Tracheal epithelial cell (primary cell): ENCODE measurements at places on chromosomes 6 and 20. TPM values are rescaled to one million over a fixed set of nuclear protein-coding genes. Genes with fewer than 3 reads are reported as not detected.

Gene PRRC2A
- total RNA-seq, result 23.6 and 35.6 TPM in 2 replicates

Gene GCNT2
- 8.1 and 8.4 TPM in 2 replicates for total RNA-seq

Gene CRISP2
- not detected in 2 replicates for total RNA-seq

Gene TMEM74B
- 2.4 TPM in 1 of 2 replicates, not detected in the other for total RNA-seq

Gene PHACTR1
- total RNA-seq, result 0.96 TPM in 1 of 2 replicates, not detected in the other

Gene LIN28B
- not detected in 2 replicates for total RNA-seq

Gene PLEKHG1
- 9.9 and 14.9 TPM in 2 replicates for total RNA-seq

Gene GSTA1
- 0.48 TPM in 1 of 2 replicates, not detected in the other for total RNA-seq

Gene OSBPL2
- 45.6 and 48.4 TPM in 2 replicates for total RNA-seq

Gene SPATS1
- total RNA-seq, result not detected in 2 replicates

Gene CRISP3
- total RNA-seq, result not detected in 2 replicates

Gene UBD
- total RNA-seq, result 9.9 TPM in 1 of 2 replicates, not detected in the other

Gene LHFPL5
- not detected in 2 replicates for total RNA-seq

Gene GABRR1
- total RNA-seq, result not detected in 2 replicates

Gene RBBP9
- total RNA-seq, result 11.9 and 12.0 TPM in 2 replicates

Gene CLIC5
- 0.72 TPM in 1 of 2 replicates, not detected in the other for total RNA-seq

Gene MAS1
- total RNA-seq, result under 0.01 TPM in 1 of 2 replicates, not detected in the other

Gene BANF2
- total RNA-seq, result not detected in 2 replicates

Gene JPH2
- total RNA-seq, result under 0.01 and 6.0 TPM in 2 replicates

Gene ADGRF5
- total RNA-seq, result under 0.01 and 0.48 TPM in 2 replicates

Gene CRYBG1
- total RNA-seq, result 46.5 and 81.6 TPM in 2 replicates

Gene NKX2-4
- not detected in 2 replicates for total RNA-seq

Gene DOK5
- 0.24 TPM in 1 of 2 replicates, not detected in the other for total RNA-seq

Gene SLC35F1
- total RNA-seq, result not detected in 2 replicates

Gene HLA-DRB5
- total RNA-seq, result under 0.01 TPM in 1 of 2 replicates, not detected in the other

Gene NKAPL
- total RNA-seq, result 0.21 and 0.48 TPM in 2 replicates

Gene SNAI1
- not detected in 2 replicates for total RNA-seq

Gene GPR6
- not detected in 2 replicates for total RNA-seq

Gene SASH1
- 2.7 and 9.4 TPM in 2 replicates for total RNA-seq

Gene CALHM4
- total RNA-seq, result not detected in 2 replicates

Gene ARMH2
- not detected in 2 replicates for total RNA-seq
